ENCODE measurements at places on chromosomes 5 and 9.

GRCh38 chr9:89001917-89002540 is 10.8 kb downstream of the S1PR3 start:
- no peak for DNase-seq

- DNase-seq = no peak
Measured at GRCh38 chr5:1435369-1435768, 9.9 kb downstream of the SLC6A3 start.

GRCh38 chr9:108859459-108860114 is 2.5 kb upstream of the ACTL7A start:
- no peak for DNase-seq

GRCh38 chr9:134918646-134919045 is 934 bp upstream of the FCN1 start:
- no peak for DNase-seq

- no peak for DNase-seq
Measured at GRCh38 chr5:179774442-179774841, 19.3 kb upstream of the LTC4S start.

DNA sequence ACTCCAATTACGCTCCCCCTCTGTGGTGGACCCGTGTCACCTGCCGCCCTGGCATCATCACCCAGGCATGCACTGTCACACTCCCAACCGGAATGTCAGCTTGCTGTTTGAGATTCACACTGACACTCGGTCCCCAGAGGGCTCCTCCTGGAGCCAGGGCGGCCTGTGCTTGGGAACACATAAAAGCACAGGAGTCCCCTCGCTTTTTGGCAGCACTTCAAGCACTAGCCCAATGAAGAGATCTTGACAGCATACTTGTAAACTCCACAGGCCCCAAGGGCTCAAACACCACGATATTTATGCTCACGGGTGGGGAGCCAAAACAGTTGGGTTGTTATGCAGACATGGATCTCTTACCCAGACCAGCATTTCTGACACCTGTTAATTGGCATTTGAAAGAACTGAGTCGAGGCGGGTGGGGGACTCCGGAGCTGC is 90.8 kb upstream of the EGFLAM start:
- DNase-seq = no peak

GRCh38 chr5:157976429-157976828 is 117.5 kb upstream of the CLINT1 start:
- DNase-seq = no peak

Data from body of pancreas (tissue), 4 donors.